ENCODE measurements at places on chromosomes 16 and 17.

- no peak for DNase-seq
Observed at GRCh38 chr16:87240211-87241136, 76.7 kb downstream of the C16orf95 start.

- DNase-seq, result no peak
Observed at GRCh38 chr16:49502136-49502881, 128.7 kb downstream of the C16orf78 start.

DNA sequence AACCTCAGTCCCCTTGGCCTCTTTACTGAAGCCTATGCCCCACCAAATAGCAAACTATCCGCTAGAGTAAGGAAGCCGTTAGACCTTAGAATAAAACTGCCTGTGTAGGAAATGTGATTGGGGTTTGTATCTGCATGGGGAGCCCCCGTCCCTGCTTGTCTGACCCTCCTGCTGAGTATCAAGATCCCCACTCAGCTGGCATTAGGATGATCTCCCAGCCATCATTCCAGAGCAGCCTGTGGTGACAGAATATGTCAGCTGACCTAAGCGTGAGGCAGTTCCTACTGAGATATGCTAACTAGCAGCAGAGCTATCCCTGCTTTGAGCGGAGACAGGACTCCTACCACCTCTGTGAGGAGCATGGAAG is 645 bp upstream of the GFOD2 start:
- peak; percentile 11 for DNase-seq

GRCh38 chr17:82913304-82914043 is 73.7 kb upstream of the ZNF750 start:
- DNase-seq, result no peak

DNA sequence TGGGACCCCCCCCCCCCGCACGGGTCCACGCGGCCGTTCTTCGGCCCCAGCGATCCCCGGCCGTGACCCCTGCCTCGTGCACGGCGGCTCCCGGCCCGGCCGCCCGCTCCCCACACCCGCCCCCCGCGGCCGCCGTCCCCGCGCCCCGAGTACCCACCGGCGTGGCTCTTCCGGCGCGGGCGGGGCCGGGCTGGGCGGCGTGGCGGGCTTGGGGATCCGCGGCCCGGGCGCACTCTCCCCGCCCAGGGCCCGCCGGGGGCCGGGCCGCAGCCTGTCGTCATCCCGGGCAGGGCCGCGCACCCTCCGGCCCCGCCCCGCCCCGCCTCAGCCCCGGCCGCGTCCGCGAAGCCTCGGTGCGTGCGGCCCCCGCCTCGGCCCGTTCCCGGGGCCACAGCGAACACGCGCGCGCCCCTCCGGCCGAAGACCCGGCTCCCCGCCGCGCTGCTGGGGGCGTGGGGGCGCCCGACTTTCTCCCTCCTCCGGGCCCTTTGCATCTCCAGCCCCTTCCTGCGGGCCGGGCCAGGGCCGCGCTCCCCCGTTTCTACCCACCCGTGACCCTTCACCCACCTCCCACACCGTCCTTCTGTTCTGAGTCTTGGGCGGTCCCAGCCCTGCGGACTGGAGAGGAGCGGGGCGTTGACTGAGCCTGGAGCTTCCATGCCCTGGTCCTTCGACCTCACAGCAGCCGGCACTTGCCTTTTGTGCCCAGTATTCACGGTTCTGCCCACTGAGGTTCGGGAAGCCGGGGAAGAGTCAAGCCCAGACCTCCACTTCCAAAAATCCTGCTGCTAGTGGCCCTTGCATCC is 840 bp downstream of the MYO1C start:
- DNase-seq, result peak; percentile 42

DNA sequence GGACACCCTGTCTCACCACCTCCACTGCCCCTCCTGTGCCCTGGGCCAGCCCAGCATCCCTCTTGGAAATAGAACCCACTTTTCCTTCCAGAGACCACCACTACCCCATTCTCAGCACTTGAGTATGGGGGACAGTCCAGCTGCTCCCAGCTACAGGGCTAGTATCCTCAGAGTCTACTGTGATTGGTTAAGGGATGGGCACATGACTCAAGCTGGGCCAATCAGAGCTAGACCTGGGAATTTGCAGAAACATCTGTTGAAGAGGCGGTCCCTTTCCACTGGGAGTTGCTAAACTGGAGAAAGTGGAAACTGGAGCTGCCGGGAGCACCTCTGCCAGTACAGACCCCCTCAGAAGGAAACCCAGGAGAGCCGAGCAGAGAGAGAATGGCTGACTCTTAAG is 156.6 kb downstream of the GSG1L start:
- no peak for DNase-seq

Measured in stimulated activated CD4-positive, alpha-beta T cell treated with anti-CD3 and anti-CD28 coated beads, Interleukin-12 subunit alpha, Interleukin-12 subunit beta, amount 100 ng/mL, for 4 hours (primary cell).